ENCODE measurements at places on chromosomes 4 and X.

DNA sequence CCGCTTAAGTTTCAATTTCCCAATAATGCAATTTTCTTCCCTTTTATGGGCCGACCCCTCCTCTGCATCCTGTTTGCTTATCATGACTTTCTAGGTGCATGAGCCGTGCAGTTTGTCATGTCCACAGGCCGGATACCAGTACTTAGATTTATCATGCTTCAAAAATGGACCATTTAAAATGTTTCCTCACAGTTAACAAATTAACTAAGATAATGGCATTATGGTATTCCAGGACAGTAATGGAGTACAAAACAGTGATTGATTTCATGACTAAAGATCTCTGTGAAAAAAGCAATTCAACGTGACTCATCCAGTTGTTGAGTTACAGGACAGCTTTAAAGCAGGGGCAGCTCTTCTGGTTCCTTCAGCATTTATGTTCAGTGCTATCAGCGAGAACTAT lies 23.0 kb downstream of the SNX25 start:
- DNase-seq, result no peak

GRCh38 chrX:77597090-77597489 lies 149.9 kb downstream of the FGF16 start:
- DNase-seq, result no peak

GRCh38 chr4:163534056-163534455 lies 39.6 kb downstream of the TMA16 start:
- no peak for DNase-seq

GRCh38 chr4:43816116-43816515 lies 632.5 kb downstream of the KCTD8 start:
- DNase-seq, result no peak

GRCh38 chr4:140078366-140078765 lies 75.6 kb downstream of the MAML3 start:
- peak; percentile 63 for DNase-seq

GRCh38 chrX:2819345-2820135 lies 9.2 kb upstream of the GYG2 start:
- DNase-seq, result no peak

- DNase-seq, result peak; percentile 82
Measured at GRCh38 chr4:139808808-139809756, 143.5 kb downstream of the MGST2 start.

DNA sequence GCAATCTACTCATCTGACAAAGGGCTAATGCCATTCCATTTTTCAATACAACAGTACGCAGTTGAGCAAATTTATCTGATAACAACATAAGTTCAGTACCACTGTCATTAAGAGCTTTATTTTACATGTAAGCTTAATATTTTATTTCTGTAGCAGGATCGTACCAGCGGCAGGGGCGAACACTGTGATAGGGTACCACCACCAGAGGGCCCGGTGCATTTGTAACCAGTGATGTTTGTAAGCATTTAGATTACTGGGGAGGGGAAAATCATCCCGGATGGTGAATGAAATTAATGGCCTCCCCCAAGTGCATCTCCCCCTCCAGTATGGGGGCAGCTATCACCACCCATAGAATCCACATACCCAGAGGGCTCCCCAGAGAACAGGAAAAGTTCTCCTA lies 179.0 kb downstream of the ADGRA3 start:
- no peak for DNase-seq

Measured in right kidney (tissue), 9 donors.